ENCODE measurements at places on chromosomes 2 and 18. TPM values are rescaled to one million over a fixed set of nuclear protein-coding genes. Genes with fewer than 3 reads are reported as not detected.

Gene SEPTIN10
- 66.3 TPM for total RNA-seq

Gene SNRNP200
- total RNA-seq, result 117 TPM

Gene KCNIP3
- 5.1 TPM for total RNA-seq

Gene LHCGR
- 1.6 TPM for total RNA-seq

Gene CRYGC
- 1.3 TPM for total RNA-seq

Gene HOXD3
- 5.3 TPM for total RNA-seq

Gene CYP1B1
- total RNA-seq, result 19.4 TPM

Gene USP40
- total RNA-seq, result 45.1 TPM

Gene UCN
- 11.2 TPM for total RNA-seq

- H3K4me1 ChIP-seq, result no peaks in the 10 kb centered on the region
- DNase-seq, result no peak
- no peak overlapping the region for H3K27ac ChIP-seq
- H3K27me3 ChIP-seq, result no peaks in the 10 kb centered on the region
- no peaks in the 10 kb centered on the region for H3K36me3 ChIP-seq
- H3K4me3 ChIP-seq, result no peak overlapping the region
These were observed 5.7 kb upstream of the SERPINB2 start for GRCh38 chr18:63881851-63882250.

DNA sequence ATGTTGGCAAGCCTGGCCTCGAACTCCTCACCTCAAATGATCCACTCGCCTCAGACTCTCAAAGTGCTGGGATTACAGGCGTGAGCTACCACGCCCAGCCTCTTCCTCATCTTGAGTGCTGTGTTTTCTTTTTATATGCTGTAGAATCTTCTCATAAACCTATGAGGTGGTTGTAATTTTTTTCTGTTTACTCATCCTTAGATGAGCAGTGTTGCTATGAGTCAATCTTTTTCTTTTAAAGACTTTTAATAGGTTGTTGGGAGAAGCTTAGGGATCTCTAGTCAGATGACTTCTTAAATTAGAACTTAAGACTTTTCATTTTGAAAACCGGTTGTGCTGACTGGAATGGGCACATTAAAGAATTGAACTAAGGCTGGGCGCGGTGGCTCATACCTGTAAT, 8.7 kb upstream of the AAK1 start:
- DNase-seq, result no peak
- H3K27me3 ChIP-seq, result no peaks in the 10 kb centered on the region
- no peaks in the 10 kb centered on the region for H3K36me3 ChIP-seq
- H3K4me3 ChIP-seq, result no peak overlapping the region
- H3K4me1 ChIP-seq, result no peaks in the 10 kb centered on the region

DNA sequence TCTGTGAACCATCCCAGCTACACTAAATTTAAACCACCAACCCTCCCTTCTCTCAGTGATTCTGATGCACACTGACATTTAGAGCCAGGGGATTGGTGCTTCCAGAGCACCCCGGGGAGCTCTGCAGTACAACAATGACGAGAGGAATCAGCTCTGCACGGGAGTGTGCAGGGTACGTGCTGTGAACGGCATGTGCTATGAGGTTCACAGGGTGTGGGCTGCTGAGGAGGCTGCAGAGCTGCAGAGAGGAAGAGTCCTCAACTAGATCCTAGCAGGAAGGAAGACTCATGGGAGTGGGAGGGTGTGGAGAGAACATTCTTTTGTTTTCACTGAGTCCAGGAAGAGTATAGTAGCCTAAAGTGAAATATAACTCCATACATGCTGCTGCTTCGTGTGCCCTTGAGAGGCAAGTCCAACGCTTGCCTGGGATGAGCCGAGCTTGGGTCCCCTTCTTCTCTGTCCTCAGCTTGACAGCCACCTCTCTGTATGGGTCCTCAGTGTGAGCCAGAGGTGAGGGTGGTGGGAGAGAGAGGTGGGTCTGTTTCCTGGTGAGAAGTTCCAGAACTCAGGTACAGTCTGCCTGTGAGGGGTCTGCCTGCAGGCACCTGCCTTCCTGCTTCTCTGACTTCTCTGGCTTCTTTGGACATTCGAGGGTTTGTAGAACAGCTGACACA, 118.8 kb downstream of the CTIF start:
- peaks cover 4% of the 10 kb centered on the region for H3K4me1 ChIP-seq
- H3K27me3 ChIP-seq, result no peaks in the 10 kb centered on the region
- H3K36me3 ChIP-seq, result no peaks in the 10 kb centered on the region
- DNase-seq, result no peak
- no peak overlapping the region for H3K27ac ChIP-seq
- no peak overlapping the region for H3K4me3 ChIP-seq

DNA sequence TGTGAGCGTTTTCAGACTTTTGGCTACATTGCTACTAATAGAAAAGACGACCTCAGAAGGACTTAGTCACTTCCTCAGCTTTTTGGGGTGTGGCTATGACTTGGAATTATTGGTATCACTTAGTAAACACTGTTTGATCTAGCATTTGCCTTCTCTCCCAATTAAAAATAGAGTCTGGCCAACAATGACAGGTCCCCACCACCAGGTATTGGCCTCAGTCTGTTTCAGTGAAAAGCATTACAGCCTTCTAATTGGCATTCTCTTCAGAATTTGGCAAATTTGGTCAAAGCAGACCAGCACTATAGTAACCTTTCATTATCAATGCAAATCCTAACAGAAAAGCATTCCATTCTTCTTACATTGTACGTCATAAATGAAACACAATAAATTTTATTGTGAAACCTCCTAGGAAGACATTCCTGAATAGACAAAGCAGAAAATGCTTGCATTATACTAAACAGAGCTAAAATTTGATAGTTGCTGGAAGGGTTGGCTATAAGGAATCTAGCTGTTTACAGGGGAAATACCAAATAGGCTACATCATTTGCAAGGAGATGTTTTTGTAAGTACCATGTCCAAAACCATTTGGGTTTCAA, 613.9 kb downstream of the IRS1 start:
- peak overlapping the region; percentile 15 for H3K27ac ChIP-seq
- H3K4me1 ChIP-seq, result no peaks in the 10 kb centered on the region
- H3K36me3 ChIP-seq, result no peaks in the 10 kb centered on the region
- no peak overlapping the region for H3K4me3 ChIP-seq

GRCh38 chr2:136505462-136505861, 259.9 kb upstream of the THSD7B start:
- H3K4me3 ChIP-seq, result no peak overlapping the region
- no peaks in the 10 kb centered on the region for H3K4me1 ChIP-seq
- no peaks in the 10 kb centered on the region for H3K36me3 ChIP-seq

- no peak overlapping the region for H3K4me3 ChIP-seq
- no peak for DNase-seq
- no peaks in the 10 kb centered on the region for H3K4me1 ChIP-seq
- H3K36me3 ChIP-seq, result no peaks in the 10 kb centered on the region
- no peaks in the 10 kb centered on the region for H3K27me3 ChIP-seq
These were observed 116.6 kb upstream of the NOSTRIN start for GRCh38 chr2:168685600-168686451.

- H3K27ac ChIP-seq, result peak overlapping the region; percentile 47
- H3K36me3 ChIP-seq, result no peaks in the 10 kb centered on the region
- peak; percentile 25 for DNase-seq
These were observed 247.8 kb downstream of the MYT1L start for GRCh38 chr2:2083113-2083758.

- H3K27ac ChIP-seq, result no peak overlapping the region
- no peak for DNase-seq
- H3K4me1 ChIP-seq, result no peaks in the 10 kb centered on the region
- H3K27me3 ChIP-seq, result no peaks in the 10 kb centered on the region
- no peaks in the 10 kb centered on the region for H3K36me3 ChIP-seq
These were observed 326.8 kb downstream of the OSR1 start for GRCh38 chr2:19031642-19032041.

DNA sequence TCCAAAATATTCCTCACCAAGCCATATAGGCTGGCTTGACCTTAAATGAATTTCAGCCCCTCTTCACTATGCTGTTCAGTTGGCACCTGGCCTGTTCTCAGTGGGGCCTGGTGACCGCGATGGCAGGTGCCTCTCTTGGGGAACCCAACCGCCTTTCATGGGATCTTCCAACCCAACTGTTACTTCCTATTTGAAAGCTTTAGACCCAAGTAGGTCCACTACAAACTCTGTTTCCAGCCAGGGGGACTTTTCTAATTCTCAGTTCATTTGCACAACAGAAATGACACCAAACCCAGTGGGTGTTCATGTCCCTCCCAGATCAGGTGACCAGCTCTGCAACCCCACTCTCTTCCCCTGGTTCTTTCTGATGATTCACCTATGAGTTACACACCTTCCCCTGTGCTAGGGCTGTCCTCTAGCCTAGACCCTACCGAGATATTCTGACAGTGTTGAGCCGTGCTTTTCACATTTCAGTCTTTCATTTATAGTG, 35.6 kb upstream of the NDUFV2 start:
- no peak overlapping the region for H3K27ac ChIP-seq
- no peaks in the 10 kb centered on the region for H3K36me3 ChIP-seq
- no peaks in the 10 kb centered on the region for H3K27me3 ChIP-seq
- DNase-seq, result no peak
- H3K4me3 ChIP-seq, result no peak overlapping the region

DNA sequence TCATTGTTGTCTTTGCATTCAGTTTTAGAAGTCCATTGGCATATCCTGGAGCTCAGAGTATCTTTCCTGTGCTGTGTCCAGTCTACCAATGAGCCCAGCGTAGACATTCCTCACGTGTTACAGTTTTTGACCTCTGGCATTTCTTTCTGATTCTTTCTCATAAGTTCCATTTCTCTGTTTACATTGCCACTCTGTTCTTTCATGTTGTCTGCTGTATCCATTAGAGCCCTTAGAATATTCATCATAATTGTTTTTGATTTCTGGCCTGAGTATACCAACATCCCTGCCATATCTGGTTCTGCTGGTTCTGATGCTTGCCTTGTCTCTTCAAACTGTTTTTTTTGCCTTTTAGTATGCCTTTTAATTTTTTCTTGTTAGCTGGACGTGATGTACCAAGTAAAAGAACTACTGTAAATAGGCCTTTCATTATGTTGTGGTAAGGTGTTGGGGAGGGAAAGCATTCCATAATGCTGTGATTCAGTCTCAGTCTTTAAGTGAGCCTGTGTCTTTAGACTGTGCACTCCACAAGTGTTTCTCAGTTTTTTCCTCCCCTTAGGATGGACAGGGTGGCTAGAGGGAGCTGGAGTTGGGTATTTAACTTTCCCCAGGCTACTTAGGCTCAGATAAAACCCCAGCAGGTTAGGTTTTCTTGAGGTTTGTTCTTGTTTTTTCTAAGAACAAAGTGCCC, 35.6 kb downstream of the CEP192 start:
- H3K4me3 ChIP-seq, result no peak overlapping the region
- DNase-seq, result peak; percentile 17
- H3K36me3 ChIP-seq, result no peaks in the 10 kb centered on the region
- no peak overlapping the region for H3K27ac ChIP-seq
- H3K27me3 ChIP-seq, result no peaks in the 10 kb centered on the region
- H3K4me1 ChIP-seq, result peaks cover 7% of the 10 kb centered on the region

GRCh38 chr2:4168834-4169233, 465.5 kb downstream of the DCDC2C start:
- H3K4me3 ChIP-seq, result no peak overlapping the region
- no peaks in the 10 kb centered on the region for H3K4me1 ChIP-seq
- no peaks in the 10 kb centered on the region for H3K27me3 ChIP-seq
- DNase-seq, result no peak

DNA sequence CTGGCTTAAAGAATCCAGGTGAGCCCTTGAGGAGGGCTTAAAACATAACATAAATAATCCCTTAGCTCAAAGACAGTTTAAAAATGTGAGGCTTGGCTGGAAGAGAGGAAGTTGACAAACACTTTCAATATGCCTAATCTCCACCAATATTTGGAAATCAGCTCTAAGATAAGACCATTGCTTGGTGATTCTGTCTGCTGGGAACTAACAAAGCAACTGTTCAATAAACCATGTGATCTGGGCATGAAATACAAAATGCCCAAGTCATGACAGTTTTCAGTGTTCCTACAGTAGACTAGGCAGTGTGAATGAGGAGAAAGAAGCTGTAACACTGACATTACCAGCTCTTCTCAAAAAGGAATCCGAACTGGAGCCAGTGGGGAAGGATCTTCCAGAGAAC, 10.7 kb downstream of the MFF start:
- H3K36me3 ChIP-seq, result no peaks in the 10 kb centered on the region
- no peak for DNase-seq
- H3K4me3 ChIP-seq, result no peak overlapping the region
- no peaks in the 10 kb centered on the region for H3K4me1 ChIP-seq
- no peak overlapping the region for H3K27ac ChIP-seq

DNA sequence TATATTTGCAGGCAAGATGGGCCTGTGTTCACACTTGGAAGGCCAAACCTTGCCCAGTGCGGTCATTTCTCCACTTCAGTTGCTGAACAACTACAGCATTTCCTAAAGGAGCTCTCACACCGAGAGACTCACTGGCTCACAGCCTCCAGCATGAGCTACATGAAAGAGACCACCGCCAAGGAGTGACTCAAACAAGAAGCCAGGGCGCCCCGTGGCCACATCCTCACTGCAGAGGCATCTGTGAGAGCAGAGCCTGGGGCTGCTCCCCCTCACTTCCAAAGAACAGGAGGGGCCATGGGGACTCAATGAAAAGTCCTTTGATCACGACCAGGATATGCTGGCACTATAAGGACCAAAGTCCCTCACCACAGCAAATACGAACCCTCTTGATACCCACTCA, 50.0 kb downstream of the TMEM163 start:
- H3K4me1 ChIP-seq, result no peaks in the 10 kb centered on the region
- no peak overlapping the region for H3K4me3 ChIP-seq

DNA sequence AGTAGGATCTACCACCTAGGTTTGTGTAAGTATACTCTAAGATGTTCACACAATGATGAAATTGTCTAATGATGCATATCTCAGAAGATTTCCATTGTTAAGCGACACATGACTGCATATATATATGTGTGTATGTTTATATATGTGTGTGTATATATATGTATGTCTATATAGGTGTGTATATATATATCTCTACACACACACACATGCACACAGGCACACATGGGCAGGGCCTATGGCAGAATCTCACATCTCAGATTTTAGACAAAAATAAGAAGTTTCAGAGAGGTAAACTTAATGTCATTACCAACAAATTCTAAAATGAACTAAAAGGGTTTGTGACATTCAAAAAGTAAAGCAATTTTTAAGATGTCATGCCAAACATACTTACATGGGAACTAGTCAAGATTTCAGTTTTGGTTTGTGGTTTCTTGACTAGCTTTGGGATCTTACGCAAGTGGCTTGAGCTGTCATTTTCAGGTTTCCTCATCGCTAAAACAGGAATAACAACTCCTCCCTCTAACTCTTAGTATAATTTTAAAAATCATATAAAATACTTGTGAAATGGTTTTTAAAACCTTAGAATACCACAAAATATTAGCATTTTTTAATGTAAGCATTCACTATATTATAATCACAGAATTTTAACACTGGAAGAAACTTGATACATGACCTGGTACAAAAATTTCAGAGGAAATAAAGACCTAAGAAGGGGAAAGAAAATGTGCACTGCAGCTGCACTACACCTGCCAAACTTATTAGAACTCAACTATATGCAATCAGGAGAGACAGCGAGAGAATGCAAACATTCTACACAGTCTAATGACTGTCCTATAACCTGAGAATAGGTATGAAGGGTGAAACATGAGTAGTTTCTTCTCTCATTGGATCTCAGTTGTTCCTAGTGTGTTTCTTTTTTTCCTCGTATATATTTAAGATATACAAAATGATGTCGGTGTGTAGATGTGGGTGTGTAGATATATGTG, 75.7 kb downstream of the TTC21B start:
- no peak for DNase-seq
- H3K4me1 ChIP-seq, result no peaks in the 10 kb centered on the region

GRCh38 chr2:36516136-36516870, 81.7 kb downstream of the FEZ2 start:
- no peaks in the 10 kb centered on the region for H3K27me3 ChIP-seq
- peaks cover 5% of the 10 kb centered on the region for H3K36me3 ChIP-seq
- DNase-seq, result no peak
- H3K4me3 ChIP-seq, result no peak overlapping the region
- no peak overlapping the region for H3K27ac ChIP-seq
